ENCODE measurements at places on chromosomes 2 and 18.
A peak's percentile ranks its signal among the peaks of the same experiment; 100 is the strongest.

DNA sequence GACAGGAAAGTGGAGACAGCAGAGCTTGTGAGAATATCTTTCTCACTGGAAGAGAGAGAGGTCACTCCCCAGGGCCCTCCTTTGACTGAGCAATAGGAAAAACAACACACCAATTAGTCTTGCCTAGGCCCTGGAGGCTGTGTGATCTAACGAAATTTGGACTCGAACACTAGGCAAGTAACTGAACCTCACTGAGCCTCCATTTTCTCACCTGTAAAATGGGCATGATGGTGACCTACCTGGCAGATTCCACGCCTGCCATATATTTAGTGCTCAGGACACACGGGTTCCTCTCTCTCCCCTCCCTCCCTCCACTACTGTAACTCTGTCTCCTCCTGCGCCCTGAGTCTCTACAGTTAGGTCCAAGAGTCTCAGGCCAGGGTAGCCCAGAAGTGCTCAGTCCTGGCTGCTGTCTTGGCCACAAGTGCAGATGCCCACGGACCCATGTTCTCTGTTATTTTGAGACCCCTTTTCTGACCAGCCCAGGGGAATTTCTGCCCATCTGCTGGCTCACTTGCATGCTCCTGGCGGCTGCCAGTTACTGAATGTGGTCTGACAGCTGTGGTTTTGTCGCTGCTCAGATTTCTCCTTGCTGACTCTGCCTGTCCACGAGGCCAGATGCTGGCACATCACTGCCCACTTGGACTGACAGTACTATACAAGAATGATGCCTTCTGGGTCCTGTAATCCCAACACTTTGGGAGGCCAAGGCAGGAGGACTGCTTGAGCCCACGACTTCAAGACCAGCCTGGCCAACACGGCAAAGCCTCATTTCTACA lies 9.6 kb upstream of the GIGYF2 start:
- DNase-seq = no peak

DNA sequence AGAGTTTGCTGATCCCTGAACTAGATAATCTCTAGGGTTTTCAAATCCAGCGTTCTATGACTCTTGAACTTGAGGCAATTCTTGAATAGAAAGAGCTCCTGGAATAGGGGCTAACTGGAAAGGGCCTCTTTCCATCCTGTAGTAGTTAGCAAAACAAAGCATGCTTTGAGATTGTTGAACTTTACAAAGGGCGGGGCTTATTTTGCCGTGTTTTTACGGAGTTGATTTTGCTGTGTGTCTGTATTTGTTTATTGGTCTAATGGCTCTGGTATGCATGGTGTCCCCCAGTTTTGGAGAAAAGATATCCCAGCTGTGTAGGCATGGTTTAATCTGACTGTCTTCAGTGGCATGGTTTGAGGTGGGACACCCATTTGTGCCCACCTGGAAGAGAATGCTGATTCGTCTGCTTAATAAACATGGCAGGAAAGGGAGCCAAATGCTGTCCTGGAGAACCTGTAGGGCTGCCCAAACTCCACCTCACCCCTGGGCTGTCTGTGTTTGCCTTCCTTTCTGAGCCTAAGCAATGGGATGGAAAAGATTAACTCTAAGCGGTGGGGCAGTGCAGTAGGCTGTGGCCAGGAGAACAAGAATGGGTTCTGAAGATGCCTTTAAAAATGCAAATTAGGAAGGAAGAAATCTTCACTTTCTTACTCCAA lies 74.1 kb upstream of the FOSL2 start:
- DNase-seq = no peak

GRCh38 chr2:212926940-212927339 lies 224.5 kb downstream of the IKZF2 start:
- no peak for DNase-seq

DNA sequence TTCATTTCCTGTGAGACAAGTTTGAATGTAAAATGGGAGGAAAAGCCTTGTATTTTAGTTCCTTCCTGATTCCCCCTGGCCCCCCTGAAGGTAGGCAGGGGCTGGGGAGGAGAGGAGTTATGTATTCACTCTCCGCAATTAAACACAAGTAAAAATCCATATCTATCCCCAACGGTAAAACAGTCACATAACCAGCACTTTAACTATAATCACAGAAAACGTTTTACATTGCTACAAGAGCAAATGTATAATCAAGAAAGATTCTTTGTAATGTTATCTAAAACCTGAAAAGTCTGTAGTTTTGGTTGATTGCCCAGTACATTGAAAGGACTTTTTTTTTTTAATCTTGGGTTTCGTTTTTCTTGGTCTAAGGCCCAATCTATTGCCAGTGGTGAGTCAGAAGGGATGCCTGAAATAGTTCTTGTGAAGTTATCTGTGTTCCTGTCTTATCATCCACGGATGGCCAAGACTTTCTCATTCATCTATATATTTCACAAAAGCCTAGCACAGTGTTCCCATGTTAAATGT lies 34.5 kb upstream of the CCNYL1 start:
- DNase-seq = no peak

DNA sequence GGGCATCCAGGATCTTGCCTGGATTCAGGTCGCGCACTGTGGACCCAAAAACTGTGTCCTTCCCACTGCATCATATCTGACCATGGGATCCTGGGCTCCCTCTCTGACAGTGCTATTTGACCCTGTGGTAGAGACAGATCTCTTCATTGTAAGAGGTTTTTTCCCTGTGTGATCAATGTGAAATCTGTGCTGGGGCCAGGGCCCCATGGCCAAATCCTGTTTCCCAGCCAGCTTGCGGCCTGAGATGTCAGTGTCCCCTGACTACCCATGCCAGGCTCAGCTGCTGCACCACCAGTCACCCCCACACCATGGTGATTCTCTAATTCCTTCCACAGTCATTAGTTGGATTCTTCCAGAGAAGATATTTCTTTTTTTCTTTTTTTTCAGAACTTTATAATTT lies 3.5 kb downstream of the PRLH start:
- DNase-seq = no peak

GRCh38 chr2:83081826-83082690 lies 1377.0 kb downstream of the SUCLG1 start:
- no peak for DNase-seq

- no peak for DNase-seq
These were observed 625.5 kb downstream of the ARHGAP15 start for GRCh38 chr2:143754742-143755141.

GRCh38 chr2:67854798-67855197 lies 208.0 kb downstream of the C1D start:
- no peak for DNase-seq

DNA sequence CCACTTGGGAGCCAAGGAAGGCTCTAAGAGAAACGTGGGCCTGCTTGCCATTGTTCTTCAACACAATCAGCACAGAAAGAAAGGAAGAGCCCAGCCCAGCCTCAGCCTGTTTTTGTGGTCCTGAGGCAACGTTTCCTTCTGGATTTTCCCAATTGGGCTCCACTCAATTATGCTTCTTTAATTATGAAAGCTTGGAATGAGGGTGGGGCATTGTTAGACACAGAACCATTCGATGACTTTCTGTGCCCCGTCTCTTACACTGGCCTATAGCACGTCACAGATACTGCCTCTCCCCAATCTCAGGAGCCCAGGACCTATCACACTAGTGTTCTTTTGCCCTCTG lies 207.4 kb downstream of the ZFP36L2 start:
- DNase-seq = no peak

DNA sequence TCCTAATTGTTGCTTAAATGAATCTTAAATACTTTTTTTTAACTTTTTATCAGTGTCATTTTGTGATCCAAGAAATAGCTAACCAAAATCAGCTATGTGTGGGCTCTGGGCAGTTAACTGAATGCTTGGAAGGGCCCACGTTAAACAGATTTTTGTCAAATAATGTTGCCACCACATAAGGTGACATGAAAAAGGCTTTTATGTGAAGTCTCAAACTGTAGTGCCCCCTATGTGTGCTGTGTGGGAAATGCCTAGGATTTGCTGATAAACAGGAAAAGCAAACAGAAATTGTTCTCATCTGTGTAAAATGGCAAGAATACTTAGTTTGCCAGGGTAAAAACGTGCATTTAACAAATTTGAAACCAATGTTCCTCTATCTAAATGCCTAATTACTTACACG lies 242.2 kb downstream of the ZNF516 start:
- no peak for DNase-seq

DNA sequence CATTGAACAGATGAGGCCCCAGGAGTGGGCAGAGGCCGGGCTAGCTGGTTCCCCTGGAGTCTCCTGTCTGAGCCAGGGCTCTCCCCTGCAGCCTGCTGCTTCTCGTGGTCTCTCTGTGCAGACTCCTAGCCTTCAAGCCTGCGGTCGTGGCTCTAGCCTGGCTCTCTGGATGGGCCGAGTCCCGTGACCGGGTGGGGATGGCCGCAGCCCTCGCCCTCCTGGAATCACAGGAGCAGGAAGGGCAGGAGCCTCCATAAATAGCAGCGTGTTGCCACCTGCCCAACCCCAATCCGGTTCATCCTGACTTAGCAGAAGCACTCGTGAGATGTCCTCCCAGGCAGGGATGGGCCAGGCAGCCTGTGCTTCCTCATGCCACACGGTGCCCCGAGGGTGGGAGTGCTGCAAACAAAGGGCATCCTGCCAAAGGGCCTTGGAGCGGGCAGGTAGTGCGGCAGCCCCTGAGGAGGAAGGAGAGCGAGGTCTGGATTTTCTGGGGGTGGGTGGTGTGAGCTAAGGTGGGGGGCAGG lies 43.9 kb downstream of the FOSL2 start:
- DNase-seq = peak; percentile 95

DNA sequence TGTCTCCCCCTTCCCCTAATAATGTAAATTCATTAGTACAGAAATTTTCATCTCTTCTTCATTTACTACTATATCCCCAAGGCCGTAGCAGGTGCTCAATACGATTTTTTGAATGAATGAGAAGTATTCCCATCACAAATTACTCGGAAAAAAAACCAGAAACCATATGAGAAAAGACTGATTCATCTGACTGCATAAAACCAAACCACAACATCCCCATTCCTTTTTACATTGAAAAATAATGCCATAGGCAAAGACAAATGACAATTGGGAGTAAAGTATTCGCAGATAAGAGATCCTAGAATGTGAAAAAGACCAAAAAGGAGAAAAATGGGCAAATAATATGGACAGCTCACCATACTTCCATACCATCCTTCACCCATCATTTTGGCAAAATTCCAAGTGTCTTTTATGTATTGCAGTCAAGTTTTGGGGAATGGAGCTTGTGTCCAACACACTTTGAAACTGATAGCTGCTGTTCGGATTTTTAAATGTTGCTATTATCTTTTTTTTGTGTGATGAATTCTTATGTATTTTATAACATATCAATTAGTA lies 1.5 kb downstream of the ZC3H8 start:
- DNase-seq = no peak

DNA sequence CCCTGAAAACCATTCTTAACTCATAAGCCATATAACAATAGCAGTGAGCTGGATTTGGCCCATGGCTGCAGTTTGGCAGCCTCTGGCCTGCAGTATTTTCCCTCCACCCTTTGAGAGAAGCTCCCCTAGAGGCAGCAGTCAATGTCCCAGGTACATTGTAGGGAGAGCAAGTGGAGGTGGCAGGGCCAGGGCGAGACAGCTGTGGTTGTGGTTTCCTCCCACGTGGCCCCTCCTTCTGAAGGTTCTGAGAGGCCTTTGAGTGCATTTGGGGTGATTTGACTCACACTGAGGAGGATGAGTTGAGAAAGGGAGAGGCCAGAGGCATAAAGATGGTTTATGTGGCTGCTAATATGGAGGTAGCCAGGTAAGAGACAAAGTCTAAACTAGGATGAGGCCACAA lies 45.5 kb upstream of the LDAH start:
- no peak for DNase-seq

DNA sequence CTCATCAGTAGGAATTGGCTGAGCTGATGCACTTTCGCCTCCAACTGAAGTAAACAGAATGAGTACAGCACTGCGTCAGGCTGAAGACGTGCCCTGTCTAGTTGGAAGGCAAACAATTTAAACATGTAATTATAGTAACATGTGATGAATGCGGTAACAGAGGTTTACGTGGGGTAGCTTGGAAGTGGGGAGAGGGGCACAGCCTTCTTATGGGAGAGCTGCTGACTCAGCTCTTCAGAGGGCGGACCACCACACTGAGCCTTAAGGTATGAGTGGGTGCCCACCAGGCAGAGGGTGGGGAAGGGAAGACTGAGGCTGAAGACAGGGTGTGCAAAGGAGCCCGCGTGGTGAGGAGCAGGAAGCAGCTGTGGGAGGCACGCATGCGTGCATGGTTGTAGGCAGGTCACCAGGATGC lies 6.2 kb upstream of the EHD3 start:
- peak; percentile 94 for DNase-seq

GRCh38 chr2:102489646-102490045 lies 16.6 kb downstream of the SLC9A4 start:
- DNase-seq = no peak

DNA sequence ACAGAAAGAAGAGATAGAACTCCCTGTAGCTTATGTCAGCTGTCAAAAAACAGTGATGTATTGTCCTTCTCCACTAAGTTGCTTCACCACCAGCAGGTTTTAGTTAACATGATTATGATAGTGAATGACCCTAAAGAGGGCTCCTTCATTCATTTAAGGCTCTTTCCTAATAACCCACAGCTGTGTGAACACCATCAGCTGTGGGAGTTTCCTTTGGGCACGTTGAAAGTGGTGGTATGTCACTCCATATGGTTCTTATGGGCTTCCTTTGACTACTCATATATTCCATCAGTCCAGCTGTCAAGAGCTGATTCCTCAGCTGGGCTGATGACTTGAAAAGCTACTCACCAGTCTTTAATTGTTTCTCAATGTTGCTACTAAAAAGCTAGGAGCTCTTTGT lies 210.3 kb downstream of the UBE2E3 start:
- DNase-seq = no peak

GRCh38 chr18:23872701-23873550 lies 141.6 kb upstream of the TTC39C start:
- DNase-seq = peak; percentile 98

- no peak for DNase-seq
These were observed 99.0 kb upstream of the SATB2 start for GRCh38 chr2:199556527-199557285.

DNA sequence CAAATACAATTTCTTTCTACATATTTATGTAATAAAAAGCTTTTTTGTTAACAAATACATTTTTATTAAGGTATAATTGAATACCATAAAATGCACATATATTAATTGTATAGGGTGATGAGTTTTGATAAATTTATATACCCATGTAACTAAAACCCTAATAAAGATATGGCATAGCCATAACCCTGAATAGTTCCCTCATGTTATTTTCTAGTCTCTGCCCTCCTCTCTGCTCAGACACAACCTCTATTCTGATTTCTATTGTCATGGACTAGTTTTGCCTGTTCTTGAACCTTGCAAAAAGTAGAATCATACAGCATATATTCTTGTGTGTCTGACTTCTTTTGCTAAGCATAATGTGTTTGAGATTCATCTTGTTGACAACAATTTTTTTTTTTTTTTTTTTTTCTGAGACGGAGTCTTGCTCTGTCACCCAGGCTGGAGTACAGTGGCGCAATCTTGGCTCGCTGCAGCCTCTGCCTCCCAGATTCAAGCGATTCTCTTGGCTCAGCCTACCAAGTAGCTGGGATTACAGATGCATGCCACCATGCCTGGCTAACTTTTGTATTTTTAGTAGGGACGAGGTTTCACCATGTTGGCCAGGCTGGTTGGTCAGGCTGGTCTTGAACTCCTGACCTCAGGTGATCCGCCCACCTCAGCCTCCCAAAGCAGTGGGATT lies 38.6 kb upstream of the ZNF512 start:
- no peak for DNase-seq
